ENCODE measurements at places on chromosomes 12 and 14.

- H3K36me3 ChIP-seq, result no peaks in the 10 kb centered on the region
- peak overlapping the region; percentile 85 for H3K27ac ChIP-seq
- no peak overlapping the region for H3K4me3 ChIP-seq
- peaks cover 60% of the 10 kb centered on the region for H3K4me1 ChIP-seq
These were observed 466.0 kb downstream of the RAD51B start for GRCh38 chr14:68285421-68286179.

DNA sequence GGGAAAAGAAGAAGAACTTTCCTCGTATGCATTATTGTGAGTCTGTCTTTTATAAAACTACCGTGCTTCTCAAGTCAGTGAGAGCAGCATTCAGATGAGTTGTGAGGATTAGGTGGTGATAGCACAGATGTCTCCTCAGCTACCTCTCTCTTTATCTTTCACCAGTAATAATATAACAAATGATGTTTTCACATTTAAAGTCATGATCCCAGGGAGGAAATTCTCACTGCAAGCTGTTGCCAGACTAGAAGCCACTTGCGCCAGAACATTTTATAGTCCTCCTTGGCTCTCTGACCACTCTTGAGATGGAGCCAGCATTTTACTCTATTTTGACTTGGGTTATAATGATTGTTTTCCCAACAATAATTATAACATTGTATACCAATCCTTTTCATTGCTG, 443.1 kb downstream of the AEBP2 start:
- no peak overlapping the region for H3K27ac ChIP-seq
- peaks cover 9% of the 10 kb centered on the region for H3K36me3 ChIP-seq
- peaks cover 49% of the 10 kb centered on the region for H3K4me1 ChIP-seq

GRCh38 chr14:34013721-34014060, 62.8 kb upstream of the EGLN3 start:
- no peak overlapping the region for H3K4me3 ChIP-seq
- no peak overlapping the region for H3K27ac ChIP-seq
- peaks cover 5% of the 10 kb centered on the region for H3K27me3 ChIP-seq
- H3K4me1 ChIP-seq, result peaks cover 5% of the 10 kb centered on the region
- no peaks in the 10 kb centered on the region for H3K36me3 ChIP-seq

- peak overlapping the region; percentile 36 for H3K27ac ChIP-seq
- H3K4me3 ChIP-seq, result no peak overlapping the region
- H3K36me3 ChIP-seq, result peaks cover 7% of the 10 kb centered on the region
- no peak for DNase-seq
- H3K27me3 ChIP-seq, result no peaks in the 10 kb centered on the region
- H3K4me1 ChIP-seq, result peaks cover 50% of the 10 kb centered on the region
These were observed 13.2 kb downstream of the PXN start for GRCh38 chr12:120252071-120252906.

DNA sequence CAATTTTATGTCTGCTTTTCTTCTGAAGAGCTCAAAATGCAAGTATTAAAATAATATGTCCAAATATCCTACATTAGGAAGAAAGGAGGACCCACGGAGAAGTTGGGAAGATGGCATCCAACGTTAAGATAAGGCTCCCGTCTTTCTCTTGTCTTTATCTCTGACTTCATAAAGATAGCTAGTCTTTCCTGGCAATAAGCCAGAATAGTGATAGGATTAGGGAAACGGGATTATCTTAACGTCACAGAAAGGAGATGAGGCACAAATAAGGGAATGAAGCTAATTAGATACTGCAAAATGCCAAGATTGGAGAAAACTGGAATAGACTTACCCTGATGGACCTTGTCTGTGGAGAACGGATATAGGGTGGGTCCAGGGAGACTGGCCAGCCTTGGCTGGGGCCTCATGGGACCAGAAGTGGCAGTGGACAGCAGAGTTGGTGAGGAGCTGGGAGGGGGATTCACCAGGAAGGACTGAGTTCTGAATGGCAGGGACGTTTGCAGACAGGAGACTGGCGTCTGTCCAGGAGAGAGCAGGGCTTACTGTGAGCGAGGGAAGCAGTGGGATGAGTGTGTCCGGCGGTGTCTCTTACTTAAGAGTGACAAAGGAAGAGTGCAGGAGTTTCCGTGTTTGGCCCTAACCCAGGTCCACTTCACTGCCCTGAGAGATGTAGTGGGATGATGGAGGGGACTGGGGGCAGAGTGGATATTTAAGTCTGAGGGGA, 119.9 kb downstream of the CACNA1C start:
- no peak for DNase-seq
- peaks cover 8% of the 10 kb centered on the region for H3K36me3 ChIP-seq
- peak overlapping the region; percentile 55 for H3K27ac ChIP-seq
- no peaks in the 10 kb centered on the region for H3K27me3 ChIP-seq
- H3K4me1 ChIP-seq, result peaks cover 23% of the 10 kb centered on the region

GRCh38 chr14:24369463-24369862, 1.5 kb downstream of the NFATC4 start:
- no peaks in the 10 kb centered on the region for H3K27me3 ChIP-seq
- H3K27ac ChIP-seq, result peak overlapping the region; percentile 91
- H3K4me1 ChIP-seq, result peaks cover 52% of the 10 kb centered on the region
- no peak for DNase-seq
- H3K36me3 ChIP-seq, result peaks cover 22% of the 10 kb centered on the region
- H3K4me3 ChIP-seq, result peak overlapping the region; percentile 89

GRCh38 chr14:54562334-54562733, 4.6 kb upstream of the SAMD4A start:
- H3K4me3 ChIP-seq, result no peak overlapping the region
- no peaks in the 10 kb centered on the region for H3K36me3 ChIP-seq
- H3K27me3 ChIP-seq, result no peaks in the 10 kb centered on the region
- H3K27ac ChIP-seq, result peak overlapping the region; percentile 64
- peaks cover 15% of the 10 kb centered on the region for H3K4me1 ChIP-seq

GRCh38 chr12:47091009-47091408, 11.2 kb upstream of the AMIGO2 start:
- no peaks in the 10 kb centered on the region for H3K27me3 ChIP-seq
- no peak for DNase-seq
- H3K4me1 ChIP-seq, result peaks cover 27% of the 10 kb centered on the region

DNA sequence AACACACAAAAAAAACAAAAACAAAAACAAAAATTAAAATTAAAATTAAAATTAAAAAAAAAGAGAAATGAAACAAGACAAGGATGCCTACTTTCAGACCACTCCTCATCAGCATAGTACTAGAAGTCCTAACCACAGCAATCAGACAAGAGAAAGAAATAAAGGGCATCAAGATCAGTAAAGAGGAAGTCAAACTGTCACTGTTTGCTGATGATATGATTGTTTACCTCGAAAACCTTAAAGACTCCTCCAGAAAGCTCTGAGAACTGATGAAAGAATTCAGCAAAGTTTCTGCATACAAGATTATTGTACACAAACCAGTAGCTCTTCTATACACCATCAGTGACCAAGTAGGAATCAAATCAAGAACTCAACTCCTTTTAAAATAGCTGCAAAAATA, 29.2 kb downstream of the ALG10 start:
- no peak overlapping the region for H3K27ac ChIP-seq
- no peaks in the 10 kb centered on the region for H3K27me3 ChIP-seq
- H3K4me1 ChIP-seq, result no peaks in the 10 kb centered on the region

DNA sequence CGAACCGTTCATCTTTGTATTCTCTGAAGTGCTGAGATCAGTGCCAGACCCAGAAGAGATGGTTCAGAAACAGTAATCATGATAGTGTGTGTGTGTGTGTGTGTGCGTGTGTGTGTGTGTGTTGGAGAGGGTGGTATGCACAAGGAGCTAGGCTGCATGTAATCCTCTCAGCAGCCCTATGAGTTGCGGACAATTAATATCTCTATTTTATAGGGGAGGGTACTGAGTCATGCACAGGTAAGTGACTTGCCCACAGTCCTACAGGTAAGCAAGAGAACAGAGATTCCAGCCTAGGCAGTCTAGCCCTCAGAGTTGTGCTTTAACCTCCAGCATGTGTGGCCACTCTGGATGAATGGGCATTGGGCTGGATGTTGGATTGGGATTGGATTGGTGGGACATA, 27.9 kb upstream of the TCL1A start:
- H3K27ac ChIP-seq, result peak overlapping the region; percentile 68
- no peak overlapping the region for H3K4me3 ChIP-seq
- peaks cover 5% of the 10 kb centered on the region for H3K27me3 ChIP-seq
- peaks cover 17% of the 10 kb centered on the region for H3K4me1 ChIP-seq
- no peak for DNase-seq

GRCh38 chr14:61524936-61525292, 170.4 kb upstream of the HIF1A start:
- no peaks in the 10 kb centered on the region for H3K36me3 ChIP-seq
- no peak overlapping the region for H3K4me3 ChIP-seq
- H3K4me1 ChIP-seq, result peaks cover 42% of the 10 kb centered on the region
- H3K27me3 ChIP-seq, result no peaks in the 10 kb centered on the region
- no peak overlapping the region for H3K27ac ChIP-seq

- H3K4me1 ChIP-seq, result peaks cover 3% of the 10 kb centered on the region
- H3K36me3 ChIP-seq, result no peaks in the 10 kb centered on the region
- no peak overlapping the region for H3K4me3 ChIP-seq
- H3K27me3 ChIP-seq, result peaks cover 18% of the 10 kb centered on the region
- no peak for DNase-seq
These were observed 11.9 kb downstream of the PTGDR start for GRCh38 chr14:52279408-52279807.

DNA sequence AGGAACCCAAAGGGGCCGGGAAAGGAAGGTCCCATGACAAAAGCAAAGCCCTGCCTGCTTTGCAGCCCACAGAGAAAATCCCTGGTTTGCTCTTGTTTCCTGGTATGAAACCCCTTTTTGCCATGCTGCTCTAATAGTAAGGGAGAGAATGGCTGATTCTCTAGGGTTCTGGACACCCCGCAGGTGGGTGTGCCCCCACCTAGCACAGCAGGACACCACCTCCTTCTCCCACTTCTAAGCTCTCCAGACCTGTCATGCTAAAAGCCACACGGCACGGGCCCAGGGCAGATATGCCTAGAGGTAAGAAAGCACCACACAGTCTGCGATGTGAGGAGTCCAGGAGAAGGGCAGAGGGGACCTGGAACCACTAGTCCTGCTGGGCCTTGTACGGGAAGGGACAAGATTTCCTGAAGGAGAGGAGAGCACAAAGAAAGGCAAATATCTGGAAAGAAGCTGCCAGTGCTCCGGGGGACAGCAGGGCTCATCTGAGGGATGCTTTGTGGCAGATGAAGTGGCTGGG, 113.3 kb downstream of the BCL11B start:
- H3K4me3 ChIP-seq, result no peak overlapping the region
- H3K27ac ChIP-seq, result no peak overlapping the region
- no peak for DNase-seq
- no peaks in the 10 kb centered on the region for H3K36me3 ChIP-seq
- H3K27me3 ChIP-seq, result no peaks in the 10 kb centered on the region

GRCh38 chr12:51075390-51075789, 8.0 kb downstream of the CSRNP2 start:
- peaks cover 19% of the 10 kb centered on the region for H3K36me3 ChIP-seq
- no peak overlapping the region for H3K27ac ChIP-seq

DNA sequence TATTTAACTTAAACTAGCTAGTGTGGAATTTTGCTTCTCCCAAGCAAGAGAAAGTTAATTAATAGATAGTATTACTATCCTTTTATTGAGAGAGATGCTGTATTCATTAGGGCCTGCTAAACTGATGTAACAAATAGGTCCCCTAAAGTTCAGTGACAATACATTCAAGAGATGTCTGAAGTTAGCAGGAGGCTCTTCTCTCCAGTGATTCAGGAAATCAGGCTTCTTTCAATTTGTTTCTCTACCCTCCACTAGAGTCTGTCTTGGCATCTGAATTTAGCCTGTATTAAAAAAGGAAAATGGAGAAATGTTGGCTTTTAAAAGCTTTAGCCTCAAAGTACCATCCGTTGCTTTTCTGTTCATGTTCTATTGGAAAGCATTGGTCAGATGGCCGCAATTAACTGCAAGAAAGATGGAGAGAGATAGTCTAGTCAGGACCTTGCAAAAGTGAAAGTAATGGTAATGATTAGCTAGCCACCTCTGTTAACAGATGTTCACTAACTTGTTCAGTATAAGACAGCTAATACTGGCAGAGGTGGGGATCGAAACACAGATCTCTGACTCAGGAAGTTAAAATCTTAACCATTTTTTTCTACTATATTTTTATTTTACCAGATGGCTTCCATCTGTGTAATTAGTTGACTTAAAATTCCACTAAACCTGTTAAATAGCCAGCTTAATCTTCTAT, 786.8 kb downstream of the TMTC2 start:
- H3K4me3 ChIP-seq, result no peak overlapping the region
- no peaks in the 10 kb centered on the region for H3K27me3 ChIP-seq
- no peaks in the 10 kb centered on the region for H3K36me3 ChIP-seq
- H3K4me1 ChIP-seq, result peaks cover 12% of the 10 kb centered on the region
- H3K27ac ChIP-seq, result no peak overlapping the region
- no peak for DNase-seq

- no peaks in the 10 kb centered on the region for H3K27me3 ChIP-seq
- H3K27ac ChIP-seq, result no peak overlapping the region
- no peak overlapping the region for H3K4me3 ChIP-seq
- DNase-seq, result no peak
These were observed 710.2 kb downstream of the TRHDE start for GRCh38 chr12:72982356-72982755.

GRCh38 chr12:115404761-115405470, 720.9 kb upstream of the TBX3 start:
- DNase-seq, result no peak
- peaks cover 29% of the 10 kb centered on the region for H3K4me1 ChIP-seq
- H3K36me3 ChIP-seq, result no peaks in the 10 kb centered on the region
- H3K4me3 ChIP-seq, result no peak overlapping the region
- H3K27me3 ChIP-seq, result no peaks in the 10 kb centered on the region
